ENCODE measurements at places on chromosomes 2 and 18. TPM values are rescaled to one million over a fixed set of nuclear protein-coding genes. Genes with fewer than 3 reads are reported as not detected.

Gene ALPG
- total RNA-seq: not detected

Gene ASB18
- total RNA-seq: not detected

Gene TBR1
- not detected for total RNA-seq

Gene HOXD8
- 9.7 TPM for total RNA-seq

Gene ELOA2
- not detected for total RNA-seq

Gene NXPH2
- total RNA-seq: not detected

Gene DQX1
- 41.8 TPM for total RNA-seq

Gene MROH2A
- total RNA-seq: not detected

Gene RASGRP3
- 3.4 TPM for total RNA-seq

Gene MFSD2B
- not detected for total RNA-seq

Gene NYAP2
- total RNA-seq: 0.14 TPM

Gene ODC1
- 49.4 TPM for total RNA-seq

Gene ACADL
- 1.5 TPM for total RNA-seq

Gene POTEJ
- not detected for total RNA-seq

Gene BZW1
- 17.1 TPM for total RNA-seq

Gene LYPD1
- 0.32 TPM for total RNA-seq

Measured in transverse colon (tissue), 4 donors.